ENCODE measurements at places on chromosomes 4 and X. TPM values are rescaled to one million over a fixed set of nuclear protein-coding genes. Genes with fewer than 3 reads are reported as not detected.

DNA sequence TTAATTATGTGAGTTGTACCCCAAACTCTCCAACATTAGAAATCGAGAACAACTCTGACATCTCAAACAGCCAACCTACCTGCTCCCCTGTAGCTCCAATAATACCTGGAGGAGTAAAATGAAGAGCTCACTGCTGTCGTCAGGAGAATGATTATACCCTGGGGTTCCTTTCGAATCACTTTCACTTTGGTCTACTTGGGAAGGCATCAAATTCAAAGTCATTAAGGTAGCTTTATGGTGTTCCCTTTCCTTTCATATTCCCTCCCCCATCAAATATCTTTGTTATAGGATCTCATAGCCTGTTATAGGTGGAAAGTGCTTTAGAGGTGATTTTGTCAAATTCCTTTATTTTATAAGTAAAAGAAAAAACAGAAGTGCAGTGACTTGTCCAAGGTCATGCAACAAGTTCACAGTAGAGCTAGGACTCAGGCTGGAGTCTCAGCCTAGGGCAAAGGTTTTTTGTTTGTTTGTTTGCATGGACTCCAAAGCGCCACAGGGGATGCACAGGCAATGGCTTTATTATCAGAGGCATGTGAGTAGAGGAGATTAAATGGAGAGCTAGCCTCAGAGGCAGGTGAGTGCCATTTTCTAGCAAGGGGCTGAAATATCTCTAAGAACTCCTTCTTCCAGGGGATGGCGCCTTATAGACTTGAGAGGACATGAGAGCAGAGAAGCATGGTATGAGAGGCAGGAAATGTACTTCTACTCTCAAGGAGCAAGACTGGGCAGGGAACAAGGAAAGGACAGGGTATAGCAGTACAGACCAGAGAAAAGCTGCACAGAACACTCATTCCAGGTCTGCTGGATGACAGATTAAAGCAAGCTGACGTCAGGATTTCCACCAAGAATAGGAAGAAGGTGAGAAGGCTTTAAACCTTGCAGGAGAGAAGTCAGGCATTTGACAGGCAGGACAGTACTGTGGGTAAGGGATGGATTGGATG, 262.1 kb upstream of the GPC4 start:
- no peak for DNase-seq

Gene SGCB
- 7.7 TPM for total RNA-seq

DNA sequence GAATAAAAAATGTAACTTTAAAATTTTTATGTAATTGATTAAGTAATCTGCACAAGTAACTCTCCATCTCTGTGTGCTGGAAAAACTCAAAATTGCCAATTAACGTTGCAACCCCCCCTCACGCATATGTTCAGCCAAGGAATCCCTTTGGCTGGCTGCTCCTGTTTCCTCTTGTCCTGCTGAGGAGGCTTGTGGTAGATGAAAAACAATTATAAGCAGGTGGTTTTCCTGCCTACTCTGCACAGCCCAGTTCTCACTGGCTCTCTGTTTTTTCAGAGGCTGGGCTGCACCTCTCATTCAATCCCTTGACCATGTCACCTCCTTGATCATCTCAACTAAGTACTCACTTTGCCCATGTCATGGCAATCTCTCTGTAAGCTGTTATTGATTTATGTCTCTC, 1068.4 kb downstream of the ARAP2 start:
- no peak for DNase-seq

GRCh38 chr4:56247646-56248045, 139.6 kb downstream of the AASDH start:
- DNase-seq, result no peak

Gene SOX3
- total RNA-seq, result not detected

- DNase-seq, result no peak
Observed at GRCh38 chr4:138053641-138054301, 188.4 kb downstream of the SLC7A11 start.

- no peak for DNase-seq
Observed at GRCh38 chrX:2652106-2652505, 39.0 kb upstream of the CD99 start.

DNA sequence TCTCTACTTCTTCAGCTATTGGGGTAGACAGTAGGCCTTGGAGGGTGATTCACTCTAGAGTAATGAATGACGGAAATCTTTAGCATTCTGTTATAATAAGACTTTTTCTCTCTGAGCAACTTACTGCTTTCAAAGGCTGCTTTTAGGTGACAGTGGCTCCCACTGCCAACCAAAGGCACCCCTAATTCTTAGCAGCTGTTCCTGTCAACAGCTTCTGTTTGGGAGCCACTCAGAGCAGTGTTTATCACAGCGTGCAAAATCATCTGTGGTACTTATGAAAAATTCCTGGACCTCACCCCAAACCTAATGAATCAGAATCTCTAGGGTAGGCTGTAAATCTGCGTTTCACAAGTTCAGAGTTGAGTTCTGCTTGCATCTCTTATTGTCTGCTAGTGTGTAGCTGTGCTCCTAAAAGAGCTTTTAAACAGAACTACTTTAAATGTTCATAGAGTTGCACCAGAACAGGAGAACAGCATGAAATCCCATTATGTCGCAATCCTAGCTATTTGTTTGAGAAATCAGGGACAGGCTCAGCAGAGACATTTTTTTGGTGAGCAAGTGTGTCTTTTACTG, 52.8 kb upstream of the POU4F2 start:
- no peak for DNase-seq

- peak; percentile 12 for DNase-seq
Observed at GRCh38 chrX:54920610-54921426, at the start of gene TRO. Gene TRO, plus strand, starts transcription at chrX:54920824. Its CDS starts 1,423 bp downstream, at chrX:54922247.

DNA sequence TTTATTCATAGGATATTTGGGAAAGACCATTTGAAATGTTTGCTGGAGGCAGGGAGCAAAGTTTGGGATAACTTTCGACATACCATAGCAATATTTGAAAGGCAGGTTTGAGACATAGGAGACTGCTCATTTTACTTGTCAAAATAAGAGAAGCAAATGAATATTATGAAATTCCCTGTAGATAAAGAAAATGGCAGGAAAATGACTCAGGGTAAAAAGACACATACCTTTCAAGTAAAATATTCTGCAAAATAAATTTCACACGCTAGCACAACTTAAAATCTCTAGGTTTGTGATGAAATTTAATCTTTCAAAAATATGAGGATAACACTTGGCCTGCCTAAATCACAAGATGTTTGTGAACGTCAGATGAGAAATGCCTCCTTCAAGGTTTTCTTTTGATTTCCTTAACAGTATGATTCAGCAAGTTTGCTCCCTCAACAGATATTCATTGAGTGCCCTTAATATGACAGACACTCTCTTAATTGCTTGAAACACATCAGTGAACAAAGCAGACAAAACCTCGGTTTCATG, 6.6 kb downstream of the TMEM156 start:
- no peak for DNase-seq

Gene FAM114A1
- total RNA-seq, result 0.38 TPM

Gene CYTL1
- total RNA-seq, result not detected

GRCh38 chr4:168074861-168075260, 17.5 kb upstream of the ANXA10 start:
- DNase-seq, result no peak

DNA sequence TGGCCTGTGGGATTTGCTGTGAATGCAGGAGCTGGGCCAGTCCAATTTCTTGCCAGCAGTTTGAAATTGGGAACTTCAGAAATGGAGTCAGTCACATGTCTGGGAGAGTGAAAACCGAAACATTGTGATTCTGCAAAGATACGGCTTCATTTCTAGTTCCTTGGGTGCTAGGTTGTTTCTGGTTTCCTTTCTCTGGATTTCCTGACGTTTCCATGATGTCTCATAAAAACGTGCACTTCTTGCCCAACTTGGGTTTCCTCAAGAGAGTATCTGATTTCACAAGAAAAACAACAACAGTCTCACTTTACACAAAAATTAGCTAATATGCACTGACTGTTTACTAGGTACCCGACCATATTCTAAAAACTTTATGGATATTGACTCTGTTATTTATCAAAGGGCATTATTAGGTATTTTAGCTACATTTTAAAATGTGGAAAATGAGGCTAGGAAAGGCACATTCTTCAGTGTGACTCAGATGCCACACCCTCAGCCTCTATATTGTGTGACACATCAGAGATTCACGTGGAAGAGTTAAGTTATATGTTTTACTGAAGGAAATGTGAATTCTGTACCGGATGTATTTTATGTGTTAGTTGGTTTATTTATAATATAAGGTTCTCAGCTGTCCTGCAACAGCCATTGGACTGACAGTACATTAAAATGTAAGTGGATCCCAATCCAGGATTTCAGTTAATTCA, 225.0 kb upstream of the PUDP start:
- DNase-seq, result no peak

DNA sequence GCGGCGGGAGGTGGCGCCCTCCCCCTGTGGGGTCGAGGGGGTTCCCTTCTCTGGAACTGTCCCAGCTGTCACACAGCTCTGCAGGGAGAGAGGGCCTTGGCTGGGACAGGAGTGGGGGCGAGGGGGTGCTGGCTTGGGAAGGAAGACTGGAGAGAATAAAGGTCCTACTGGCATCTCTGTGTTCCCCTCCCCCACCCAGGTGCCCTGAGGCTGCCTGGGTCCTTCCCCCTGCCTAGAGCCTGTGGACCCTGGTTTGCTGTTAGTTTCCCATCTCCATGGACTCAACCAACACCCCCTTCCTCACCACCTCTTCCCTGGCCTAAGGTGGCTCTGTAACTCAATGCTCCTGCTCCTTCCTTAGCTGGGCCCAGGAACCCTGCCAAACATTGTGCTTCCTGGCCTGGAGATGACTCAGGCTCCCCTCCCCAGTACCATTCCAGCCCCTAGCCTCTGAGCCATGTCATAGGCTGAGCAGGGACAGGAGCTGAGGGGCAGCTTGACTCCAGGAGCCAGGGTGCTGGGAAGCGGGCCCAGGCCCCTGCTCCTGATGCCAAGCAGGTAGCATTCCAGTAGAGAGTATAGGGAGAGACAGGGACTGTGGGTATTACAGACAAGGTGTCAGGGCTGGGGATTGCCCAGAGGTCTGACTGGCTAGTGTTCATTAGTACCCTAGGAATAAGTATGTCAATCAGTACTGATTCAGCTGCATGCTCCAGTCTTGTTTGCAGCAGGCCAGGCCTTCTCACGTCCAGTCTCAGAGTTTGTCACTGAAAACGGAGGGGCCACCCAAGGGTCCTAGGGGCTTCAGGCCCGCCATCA, 100.7 kb downstream of the EFNB1 start:
- no peak for DNase-seq

GRCh38 chr4:120862432-120862831, 60.1 kb downstream of the PRDM5 start:
- DNase-seq, result no peak

- DNase-seq, result no peak
Observed at GRCh38 chr4:139749338-139749737, 83.7 kb downstream of the MGST2 start.

Gene F9
- total RNA-seq, result not detected

Data from activated naive CD8-positive, alpha-beta T cell treated with anti-CD3 and anti-CD28 coated beads for 36 hours (primary cell).